ENCODE measurements at places on chromosomes 6 and 20. TPM values are rescaled to one million over a fixed set of nuclear protein-coding genes. Genes with fewer than 3 reads are reported as not detected.
A peak's percentile ranks its signal among the peaks of the same experiment; 100 is the strongest.

DNA sequence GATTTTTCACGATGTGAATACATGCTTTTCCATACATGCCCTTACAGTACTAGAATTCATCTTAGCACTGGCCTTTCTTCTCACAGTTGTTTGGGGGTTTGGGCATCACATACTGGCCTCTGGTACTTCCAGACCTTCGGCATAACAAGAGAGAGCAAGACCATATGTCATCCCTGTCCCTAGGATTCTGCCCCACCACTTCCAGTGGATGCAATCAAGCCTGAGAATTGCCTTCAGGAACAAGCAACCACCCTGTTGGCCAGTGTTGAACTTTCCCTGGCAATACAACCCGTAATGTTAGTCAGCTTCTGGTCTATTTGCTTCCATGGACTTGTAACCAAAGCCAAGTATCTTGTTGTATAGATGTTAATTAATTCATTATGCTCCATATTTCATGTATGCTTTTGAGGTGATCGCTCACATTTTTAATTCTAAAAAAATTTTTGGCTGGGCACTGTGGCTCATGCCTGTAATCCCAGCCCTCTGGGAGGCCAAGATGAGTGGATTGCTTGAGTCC is 15.4 kb upstream of the SLPI start:
- no peak for DNase-seq

DNA sequence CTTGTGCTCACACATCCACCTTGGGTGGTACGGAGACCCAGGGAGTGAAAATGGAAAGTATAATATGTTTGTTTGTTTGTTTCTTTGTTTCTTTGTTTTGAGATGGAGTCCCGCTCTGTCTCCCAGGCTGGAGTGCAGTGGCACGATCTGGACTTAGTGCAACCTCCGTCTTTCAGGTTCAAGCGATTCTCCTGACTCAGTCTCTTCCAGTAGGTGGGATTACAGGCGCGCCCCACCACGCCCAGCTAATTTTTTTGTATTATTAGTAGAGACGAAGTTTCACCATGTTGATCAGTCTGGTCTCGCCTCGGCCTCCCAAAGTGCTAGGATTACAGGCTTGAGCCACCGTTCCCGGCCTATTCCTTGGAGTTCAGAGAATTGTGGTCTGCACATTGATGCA is 115.4 kb downstream of the TRIM27 start:
- no peak for DNase-seq

Gene TAP2
- polyA plus RNA-seq: 16.9 TPM

Gene CRISP2
- not detected for polyA plus RNA-seq

Gene RAD21L1
- polyA plus RNA-seq: not detected

Gene NOX3
- polyA plus RNA-seq: not detected

GRCh38 chr6:7893342-7893741 is 17.2 kb downstream of the TXNDC5 start:
- DNase-seq: no peak

Gene FRK
- not detected for polyA plus RNA-seq

- no peak for DNase-seq
These were observed 34.7 kb downstream of the MAN1A1 start for GRCh38 chr6:119314885-119315272.

DNA sequence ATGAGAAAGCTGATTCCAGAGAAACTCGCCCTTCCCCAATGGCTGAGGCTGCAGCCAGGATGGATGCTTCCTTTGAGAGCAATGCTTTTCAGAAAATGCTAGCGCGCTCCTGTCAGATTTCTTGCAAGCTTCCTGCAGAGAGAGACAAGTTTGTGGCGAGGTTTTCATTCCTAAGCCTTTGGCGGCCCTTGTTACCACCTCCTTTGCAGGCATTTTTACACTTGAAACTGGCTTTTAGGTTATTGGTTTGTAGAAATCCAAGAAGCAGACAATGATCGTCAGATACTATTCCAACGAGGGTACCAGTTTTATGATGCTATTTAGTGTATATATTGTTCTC is 1.1 kb downstream of the FNDC1 start:
- no peak for DNase-seq

DNA sequence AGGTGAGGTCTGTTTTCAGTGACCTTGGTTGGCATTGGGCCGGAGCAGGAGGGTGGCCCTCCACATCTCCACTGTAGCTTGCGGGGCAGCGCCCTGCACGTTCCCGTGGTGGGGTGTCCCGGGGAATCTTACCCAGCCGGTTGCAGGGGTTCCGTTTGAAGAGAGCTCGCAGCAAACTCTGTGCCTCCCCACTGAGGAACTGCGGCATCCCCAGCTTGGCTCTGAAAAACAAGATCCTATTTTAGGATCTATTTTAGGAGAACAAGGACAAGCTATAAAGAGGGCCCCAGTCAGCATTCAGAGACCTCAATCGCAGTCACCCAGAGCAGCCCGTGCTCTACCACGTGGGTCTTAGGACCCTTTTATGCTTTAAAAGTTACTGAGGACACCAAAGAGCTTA is 97.8 kb downstream of the RAMACL start:
- no peak for DNase-seq

- peak; percentile 81 for DNase-seq
These were observed at the start of gene SLC17A9 for GRCh38 chr20:62952373-62952967. Gene SLC17A9 (plus strand): TSS chr20:62952709. CDS start chr20:62952831, 122 bp downstream.

Data from immature natural killer cell (primary cell).